RCC 7860 (cell line): ENCODE measurements at places on chromosomes 1 and 21.

DNA sequence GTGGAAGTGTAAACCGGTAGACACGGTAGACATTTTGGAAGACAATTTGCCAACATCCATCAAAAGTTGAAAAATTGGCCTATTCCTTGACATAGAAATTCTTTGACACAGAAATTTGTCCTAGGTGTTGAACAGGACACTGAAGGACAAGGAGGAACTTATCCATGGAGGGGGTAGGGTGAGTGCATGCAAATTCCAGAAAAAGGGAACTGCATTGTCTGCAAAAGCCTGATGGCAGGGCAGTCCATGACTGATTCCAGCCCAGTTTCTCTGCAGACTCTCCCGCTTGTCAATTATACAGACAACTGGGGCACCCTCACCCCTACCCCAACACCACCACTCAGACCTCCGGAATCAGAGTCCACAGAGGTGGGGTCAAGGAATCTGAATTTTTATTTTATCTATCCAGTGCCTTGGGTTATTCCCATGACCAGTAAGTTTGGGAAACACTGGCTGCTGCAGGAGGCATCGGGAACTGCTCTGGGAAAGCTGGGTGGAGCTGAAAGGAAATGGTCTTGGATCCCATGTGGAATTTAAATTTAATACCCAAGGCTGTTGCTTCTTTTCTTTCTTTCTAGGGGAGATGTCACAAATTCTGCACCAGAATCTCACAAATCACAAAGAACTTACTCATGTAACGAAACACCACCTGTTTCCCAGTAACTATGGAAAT lies 103.3 kb upstream of the SLC45A1 start:
- no peak for DNase-seq

DNA sequence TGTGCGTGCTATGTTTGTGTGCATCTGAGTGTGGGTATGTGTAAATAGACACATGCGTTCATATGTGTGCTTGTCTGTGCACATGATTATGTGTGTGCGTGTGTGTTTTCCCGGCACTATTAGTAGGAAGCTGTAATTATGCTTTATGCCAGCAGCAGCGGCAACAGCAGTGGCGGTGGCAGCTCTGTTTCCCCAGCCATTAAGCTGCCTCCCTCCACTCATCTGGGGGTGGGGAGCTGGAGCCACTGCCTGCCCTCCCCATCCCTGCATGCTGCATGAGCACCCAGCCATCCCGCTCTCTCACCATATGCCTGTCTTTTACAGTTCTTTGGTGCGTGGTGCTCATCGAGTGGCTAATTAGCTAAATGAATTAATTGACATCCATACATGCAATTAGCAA lies 30.5 kb upstream of the ACOT11 start:
- no peak for DNase-seq

DNA sequence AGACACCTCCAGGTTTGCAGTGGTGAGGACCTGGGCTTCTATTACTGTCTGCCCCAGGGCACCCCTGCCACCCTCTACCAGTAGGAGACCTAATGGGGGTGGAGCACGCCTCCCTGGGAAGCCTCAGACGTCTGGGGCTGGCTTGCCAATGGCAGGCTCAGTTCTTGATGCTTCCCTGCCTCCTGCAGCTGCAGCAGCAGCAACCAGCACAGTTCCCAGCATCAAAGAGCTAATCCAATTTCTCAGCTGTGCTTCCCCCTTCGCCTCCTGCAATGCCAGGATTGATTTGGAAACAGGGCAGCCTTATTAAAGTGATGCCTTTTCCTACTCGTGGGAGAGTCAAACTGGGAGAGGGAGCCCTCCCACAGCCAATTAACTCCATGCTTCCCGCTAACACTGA lies 8.2 kb downstream of the SYT2 start:
- no peak for DNase-seq

DNA sequence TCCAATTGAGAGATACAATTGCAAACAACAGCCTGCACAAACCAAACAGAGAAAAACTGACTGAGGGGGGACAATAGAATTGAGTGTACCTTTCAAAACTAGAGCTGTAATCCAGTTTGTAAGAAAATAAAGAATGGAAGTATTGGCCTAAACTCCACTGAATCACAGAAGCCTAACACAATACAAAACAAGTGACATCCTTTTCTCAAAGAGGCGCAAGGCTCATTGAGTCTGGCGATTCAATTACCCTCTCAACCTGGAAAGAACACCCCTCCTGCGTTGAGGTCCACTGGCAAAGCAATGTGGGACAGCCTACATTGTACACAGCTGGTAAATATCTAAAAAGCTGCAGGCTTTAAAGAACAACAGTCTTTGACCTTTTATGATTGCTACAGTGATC lies 182.6 kb downstream of the DPYD start:
- DNase-seq = no peak

DNA sequence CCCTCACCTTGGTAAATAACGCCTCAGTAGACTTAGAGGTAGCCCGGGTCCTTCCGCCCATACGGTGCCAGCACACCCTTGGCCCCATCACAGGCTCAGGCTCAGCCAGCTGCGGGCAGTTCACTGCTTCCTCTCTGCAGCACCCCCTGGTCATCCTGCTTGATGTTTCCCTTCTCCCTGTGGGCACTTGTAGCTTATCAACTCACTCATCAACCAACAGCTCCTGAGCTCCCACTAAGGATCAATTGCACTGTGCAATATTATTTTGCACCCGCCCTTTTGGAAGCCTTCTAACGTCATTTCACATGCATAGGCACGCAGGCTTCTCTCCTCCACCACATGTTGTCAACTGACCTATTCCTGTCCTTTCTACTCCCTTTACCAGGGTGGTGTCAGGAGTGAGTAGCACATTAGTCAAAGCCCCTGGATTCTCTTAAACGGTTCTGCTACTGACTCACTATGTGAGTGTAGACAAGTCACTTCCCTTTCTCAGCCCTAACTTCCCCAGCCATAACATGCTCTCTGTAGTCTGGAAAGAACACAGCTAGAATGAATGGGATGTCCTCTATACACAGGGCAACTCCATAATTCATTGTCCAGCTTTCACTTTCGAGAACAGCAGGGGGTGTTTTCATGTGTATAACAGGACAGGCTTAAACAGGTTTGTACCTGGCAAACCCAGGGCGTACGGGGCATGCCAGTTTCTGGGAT lies 47.1 kb upstream of the IRF2BP2 start:
- peak; percentile 99 for DNase-seq

GRCh38 chr21:39518055-39518846 lies 66.5 kb downstream of the SH3BGR start:
- peak; percentile 67 for DNase-seq
